ENCODE measurements at places on chromosomes 6 and 20. TPM values are rescaled to one million over a fixed set of nuclear protein-coding genes. Genes with fewer than 3 reads are reported as not detected.

Gene RIPPLY2
- total RNA-seq = not detected

Gene HM13
- 282 TPM for total RNA-seq

GRCh38 chr20:52379723-52380336 is 188.3 kb upstream of the ZFP64 start:
- peak; percentile 30 for DNase-seq

DNA sequence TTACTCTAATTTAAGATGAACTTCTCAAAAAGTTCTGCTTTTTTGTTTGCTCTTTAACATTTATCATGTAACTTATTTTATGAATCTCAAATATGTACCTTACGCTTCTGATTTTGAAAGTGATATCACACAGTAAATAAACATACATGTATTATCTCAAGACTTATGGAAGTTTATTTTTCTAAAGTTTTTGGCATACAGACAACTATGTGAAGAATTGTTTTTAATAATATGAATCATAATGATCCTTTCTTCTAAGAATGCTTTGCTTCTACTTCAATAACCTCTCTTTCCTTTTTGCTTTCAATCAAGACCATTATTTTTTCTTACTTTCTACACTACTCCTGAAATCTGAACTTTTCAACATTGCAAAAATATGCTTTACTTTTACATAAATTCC is 816.4 kb downstream of the EYS start:
- DNase-seq = no peak

DNA sequence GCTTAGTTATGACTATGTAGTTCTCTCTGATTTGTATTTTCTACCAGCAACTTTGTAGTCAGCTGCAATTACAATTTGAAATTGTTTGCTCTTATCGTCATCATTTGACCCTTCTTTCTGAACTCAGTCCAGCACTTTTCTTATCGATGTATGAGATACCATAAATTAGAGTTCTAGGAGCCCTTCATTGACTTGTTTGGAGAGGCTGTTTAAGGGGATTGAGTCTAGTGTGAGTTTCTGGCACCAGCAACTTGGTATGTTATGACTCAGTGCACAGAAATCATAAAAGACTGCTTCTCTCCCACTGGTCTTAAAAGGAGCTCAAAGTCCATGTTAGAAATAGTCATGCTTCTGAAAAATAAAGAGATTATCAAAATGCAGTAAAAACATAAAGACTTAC is 190.3 kb downstream of the TENT5A start:
- DNase-seq = no peak

GRCh38 chr6:35318196-35319171 is 20.9 kb downstream of the DEF6 start:
- DNase-seq = peak; percentile 85

DNA sequence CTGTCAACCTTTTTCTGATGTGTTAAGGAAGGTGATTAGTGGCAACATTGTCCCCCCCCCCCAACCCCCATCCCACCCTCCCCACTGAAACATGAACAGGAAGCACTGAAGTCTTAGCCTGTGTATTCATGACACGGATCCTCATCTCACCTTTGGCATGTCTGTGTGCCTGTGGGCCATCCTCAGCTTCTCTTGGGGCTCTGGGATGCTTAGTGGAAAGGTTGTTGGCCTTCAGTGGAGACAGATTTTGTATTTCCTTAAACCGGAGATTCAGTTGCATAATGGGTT is 93.6 kb downstream of the RREB1 start:
- DNase-seq = no peak

GRCh38 chr6:1334684-1335083 is 22.8 kb downstream of the FOXQ1 start:
- DNase-seq = no peak

DNA sequence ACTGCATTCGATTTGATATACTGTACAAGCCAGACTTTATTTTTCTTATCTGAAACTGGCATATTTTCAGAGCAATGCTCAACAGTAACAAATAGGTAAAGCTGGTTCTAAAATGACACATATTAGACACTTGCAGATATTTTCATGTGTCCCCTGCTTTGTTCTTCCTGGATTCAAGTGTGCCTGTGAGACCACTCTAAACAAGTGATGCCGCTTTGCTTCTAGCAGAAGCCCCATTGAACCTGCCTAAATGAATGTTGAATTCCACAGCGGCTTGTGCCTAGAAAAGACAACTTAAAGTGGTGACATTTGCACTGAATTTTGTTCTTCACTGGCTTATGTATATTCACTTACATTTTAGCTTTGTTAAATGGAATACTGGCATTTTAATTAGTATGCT is 115.7 kb downstream of the AKAP7 start:
- DNase-seq = no peak

DNA sequence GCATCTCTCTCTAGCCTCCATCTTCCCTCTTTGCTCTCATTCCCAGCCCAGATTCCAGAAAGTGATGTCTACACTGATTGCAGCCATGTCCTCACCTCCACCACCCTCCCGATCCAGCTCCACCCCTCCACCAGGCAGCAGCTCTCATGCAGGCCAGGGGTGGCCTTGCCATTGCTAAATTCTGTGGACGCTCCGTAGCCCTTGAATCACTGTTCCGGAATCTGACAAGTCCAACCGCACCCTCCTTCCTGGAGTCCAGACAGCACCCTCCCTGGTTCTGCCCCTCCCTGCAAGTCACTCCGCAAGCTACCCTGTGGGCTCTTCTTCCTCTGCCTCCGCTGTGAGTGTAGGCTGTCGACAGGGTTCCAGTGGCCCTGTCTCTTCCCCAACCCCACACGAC is 26.2 kb downstream of the TNXB start:
- DNase-seq = no peak

GRCh38 chr6:109991201-109992101 is 13.3 kb downstream of the GPR6 start:
- no peak for DNase-seq

- DNase-seq = no peak
These were observed 65.7 kb downstream of the EPM2A start for GRCh38 chr6:145669627-145670034.

DNA sequence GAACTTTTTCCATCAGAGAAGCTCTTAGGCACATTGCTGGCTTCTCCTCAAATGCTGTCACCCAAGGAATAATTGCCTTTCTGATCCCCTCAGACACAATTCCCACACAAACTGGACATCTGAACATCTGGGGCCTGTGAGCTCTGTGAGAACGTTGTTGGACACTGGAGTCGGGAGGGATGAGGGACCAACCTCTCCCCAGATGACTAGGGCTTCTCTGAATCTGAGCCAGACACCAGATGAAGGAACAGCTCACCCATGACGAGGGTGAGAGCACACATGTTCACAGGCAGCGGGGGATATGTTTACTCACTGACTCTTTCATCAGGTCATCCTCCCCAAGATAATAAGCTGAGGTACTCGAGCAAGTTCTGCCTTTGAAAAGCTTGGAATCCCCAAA is 283.9 kb upstream of the SUPT3H start:
- DNase-seq = no peak

Gene EYA4
- 2.2 TPM for total RNA-seq

GRCh38 chr6:131290955-131291354 is 155.7 kb downstream of the AKAP7 start:
- DNase-seq = no peak

- DNase-seq = peak; percentile 83
These were observed 22.0 kb upstream of the VSTM2L start for GRCh38 chr20:37880726-37881591.

Gene HLA-DOA
- total RNA-seq = 15.3 TPM

Gene FERMT1
- 5.3 TPM for total RNA-seq

GRCh38 chr20:2140561-2140960 is 38.9 kb downstream of the STK35 start:
- DNase-seq = no peak

DNA sequence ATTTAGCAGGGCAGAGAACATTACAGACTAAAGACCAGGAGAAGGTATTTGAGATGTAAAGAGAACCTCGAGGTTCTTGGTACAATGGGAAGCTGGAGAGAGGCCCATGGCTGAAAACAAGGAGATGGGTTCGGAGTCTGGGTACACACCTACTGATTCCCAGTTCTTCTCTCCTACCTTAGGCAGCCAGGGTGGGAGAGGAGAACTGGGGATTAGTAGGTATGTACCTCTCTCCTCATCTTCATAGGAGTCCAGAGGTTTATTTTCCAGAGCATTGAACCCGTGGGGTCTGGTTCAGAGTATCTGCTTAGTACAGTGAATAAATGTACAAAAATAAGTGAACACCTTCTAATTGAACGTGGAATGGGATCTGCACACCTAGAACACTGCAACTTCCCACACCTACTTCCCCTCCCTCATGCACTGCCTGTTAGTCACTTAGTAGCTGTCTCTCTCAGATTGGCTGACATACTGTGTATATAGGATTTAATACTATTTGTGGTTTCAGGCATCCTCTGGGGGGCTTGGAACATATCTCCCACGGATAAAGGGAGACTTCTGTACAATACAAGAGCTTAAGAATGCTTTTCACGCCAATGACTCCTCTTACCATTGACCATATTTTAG is 23.5 kb upstream of the NUP153 start:
- no peak for DNase-seq

DNA sequence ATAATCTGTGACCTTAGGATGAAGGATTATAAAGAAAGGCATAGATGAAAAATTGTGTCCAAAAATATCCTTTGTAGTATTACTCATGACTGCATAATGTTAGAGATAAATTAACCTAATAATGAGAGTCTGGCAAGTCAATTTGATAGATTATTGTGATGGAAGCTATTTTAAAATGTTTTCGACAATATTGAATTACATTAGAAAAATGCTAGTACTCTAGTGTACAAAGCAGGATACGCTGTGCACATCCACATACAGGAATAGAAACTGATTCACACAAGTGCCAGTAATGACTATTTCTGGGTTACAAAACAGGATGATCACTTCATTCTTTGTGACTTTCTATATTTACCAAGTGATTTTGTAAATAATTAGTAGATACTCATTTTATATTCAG is 3.3 kb downstream of the SLC17A2 start:
- no peak for DNase-seq

DNA sequence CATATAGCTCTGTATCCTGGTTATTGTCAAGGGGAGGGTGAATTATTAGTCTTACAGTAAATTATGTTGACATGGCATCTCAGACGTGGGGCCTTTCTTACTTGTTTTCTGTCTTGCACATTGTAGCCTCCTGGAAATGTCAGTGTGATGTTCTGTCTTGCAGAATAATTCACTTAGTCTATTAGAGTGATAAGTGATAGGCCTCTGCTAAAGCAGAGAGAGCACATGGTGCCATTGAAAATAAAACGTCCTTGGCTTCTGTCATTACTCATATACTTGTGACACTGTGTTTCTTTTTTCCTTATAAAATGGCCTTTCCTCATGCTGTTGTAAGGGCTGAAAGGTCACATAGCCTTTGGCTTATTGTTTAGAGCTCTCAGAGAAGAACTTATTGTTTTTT is 531.0 kb downstream of the EPM2A start:
- DNase-seq = no peak
